ENCODE measurements at places on chromosomes 6 and 20.

GRCh38 chr6:44126320-44127149, 717 bp downstream of the MRPL14 start:
- DNase-seq, result peak; percentile 64

GRCh38 chr6:38184585-38185080, 365.1 kb downstream of the ZFAND3 start:
- DNase-seq, result peak; percentile 24

GRCh38 chr6:29596381-29596900, 11.5 kb downstream of the OR2H2 start:
- no peak for DNase-seq

DNA sequence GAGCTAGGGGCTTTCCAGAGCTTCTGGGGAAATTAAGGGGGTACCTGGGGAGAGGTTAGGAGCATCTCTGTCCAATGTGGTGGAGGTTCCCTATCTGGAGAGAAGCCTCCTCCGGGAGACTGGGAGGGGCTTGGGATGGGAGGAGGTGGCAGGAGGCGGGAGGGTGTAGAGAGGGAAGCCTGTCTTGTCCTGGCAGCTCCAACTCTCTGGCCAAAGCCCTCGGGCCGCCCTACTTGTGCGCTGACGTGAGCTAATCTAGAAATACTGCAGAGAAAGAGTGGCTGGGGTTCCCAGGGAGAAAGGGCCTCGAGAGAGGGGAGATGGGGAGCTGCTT, 1.6 kb upstream of the SLC32A1 start:
- DNase-seq, result no peak

DNA sequence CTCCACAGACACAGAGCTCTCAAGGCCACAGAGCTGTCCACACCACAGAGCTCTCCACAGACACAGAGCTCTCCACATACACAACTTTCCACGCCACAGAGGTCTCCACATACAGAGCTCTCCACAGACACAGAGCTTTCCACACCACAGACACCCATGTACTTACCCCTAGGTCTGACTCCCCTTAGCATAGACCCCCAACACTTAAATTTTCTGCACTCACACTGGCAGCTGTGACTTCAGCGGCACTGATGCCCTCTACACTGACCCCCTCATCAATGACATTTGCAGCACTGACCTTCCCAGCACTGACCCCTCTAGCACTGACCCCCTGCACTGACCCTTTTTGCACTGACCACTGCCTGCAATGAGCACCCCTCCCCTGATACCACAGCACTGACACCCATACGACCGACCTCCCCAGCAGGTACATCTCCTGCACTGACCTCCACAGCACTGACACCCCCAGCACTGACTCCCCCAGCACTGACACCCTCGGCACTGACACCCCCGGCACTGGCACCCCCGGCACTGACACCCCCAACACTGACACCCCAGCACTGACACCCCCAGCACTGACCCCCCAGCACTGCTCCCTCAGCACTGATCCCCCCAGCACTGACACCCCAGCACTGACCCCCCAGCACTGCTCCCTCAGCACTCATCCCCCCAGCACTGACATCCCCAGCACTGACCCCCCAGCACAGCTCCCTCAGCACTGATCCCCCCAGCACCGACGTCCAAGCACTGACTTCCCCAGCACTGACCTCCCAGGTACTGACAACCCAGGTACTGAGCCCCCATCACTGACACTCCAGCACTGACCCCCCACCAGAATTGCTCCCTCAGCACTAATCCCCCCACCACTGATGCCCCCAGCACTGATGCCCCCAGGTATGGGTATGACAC, 56.5 kb downstream of the ERMARD start:
- no peak for DNase-seq

- no peak for DNase-seq
Measured at GRCh38 chr20:60502881-60503280, 544.7 kb downstream of the CDH26 start.

- DNase-seq, result no peak
Measured at GRCh38 chr6:126176282-126176681, 163.6 kb upstream of the CENPW start.

DNA sequence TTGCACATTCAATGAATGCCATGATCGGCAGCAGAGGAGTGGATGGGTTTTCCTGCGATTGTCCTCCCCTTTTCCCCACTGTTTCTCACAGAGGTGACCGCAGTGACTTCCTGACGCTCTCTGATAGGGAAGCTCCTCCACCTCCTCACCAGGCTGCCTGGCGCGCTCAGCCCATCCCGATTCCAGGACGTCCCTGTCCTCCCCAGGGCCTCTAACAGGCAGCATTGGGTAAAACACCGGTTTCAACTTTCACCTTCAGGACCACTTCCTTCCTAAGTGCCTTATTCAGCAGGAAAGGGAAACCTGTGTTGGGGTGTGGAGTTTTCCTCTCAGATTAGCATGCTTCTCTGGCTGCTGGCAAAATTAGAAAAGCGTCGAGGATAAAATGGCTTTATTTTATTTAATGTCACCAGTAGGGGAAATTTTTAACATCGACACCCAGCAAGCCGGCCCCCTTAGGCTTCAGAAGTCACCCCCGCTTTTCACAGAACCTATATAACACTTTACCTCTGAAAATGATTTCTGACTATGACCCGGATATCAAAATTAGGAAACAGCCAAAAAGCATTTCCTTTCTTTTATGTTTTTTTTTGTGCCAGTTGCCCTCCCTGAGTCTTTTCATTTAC, 570.4 kb upstream of the GJE1 start:
- peak; percentile 38 for DNase-seq

DNA sequence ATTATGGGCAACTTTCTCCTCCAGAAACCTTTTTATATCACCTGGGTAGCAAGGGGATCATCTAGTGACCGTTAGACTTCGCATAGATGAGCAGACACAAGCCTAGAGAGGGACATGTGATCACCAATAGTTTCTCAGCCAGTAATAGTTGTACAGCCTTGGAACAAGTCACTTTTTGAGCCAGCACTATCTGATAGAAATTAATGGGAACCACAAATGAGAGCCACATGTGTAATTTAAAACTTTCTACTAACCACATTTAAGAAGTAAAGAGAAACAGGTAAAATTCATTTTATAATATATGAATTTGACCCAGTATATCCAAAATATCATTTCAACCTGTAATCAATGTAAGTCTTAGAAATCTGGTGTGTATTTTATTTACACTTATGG, 592 bp upstream of the CTNNBL1 start:
- no peak for DNase-seq

GRCh38 chr6:6319952-6320811, at the start of gene F13A1:
TSS of gene F13A1 (minus strand) at chr6:6320662. CDS start at chr6:6318664, 1,998 bp downstream.
- DNase-seq, result no peak

DNA sequence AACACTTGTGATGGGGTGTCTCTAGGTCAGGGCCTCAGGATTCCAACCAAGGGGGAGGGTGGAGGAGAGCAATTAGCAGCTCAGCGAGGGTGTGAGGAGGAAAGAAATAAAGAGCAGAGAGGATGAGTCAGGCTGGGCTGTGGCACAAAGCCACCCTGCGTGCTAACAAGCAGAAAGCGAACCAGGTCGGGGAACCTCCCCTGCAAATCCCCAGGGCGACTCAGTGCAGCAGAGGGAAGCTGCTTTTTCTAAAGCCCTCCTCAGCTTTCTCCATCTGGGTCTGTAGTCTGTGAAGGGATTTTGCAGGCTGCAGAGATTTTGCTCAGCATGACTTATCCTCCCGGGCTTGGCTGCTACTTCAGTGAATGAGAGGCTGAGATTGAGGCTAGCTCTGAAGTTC, 6.6 kb upstream of the SPO11 start:
- no peak for DNase-seq

DNA sequence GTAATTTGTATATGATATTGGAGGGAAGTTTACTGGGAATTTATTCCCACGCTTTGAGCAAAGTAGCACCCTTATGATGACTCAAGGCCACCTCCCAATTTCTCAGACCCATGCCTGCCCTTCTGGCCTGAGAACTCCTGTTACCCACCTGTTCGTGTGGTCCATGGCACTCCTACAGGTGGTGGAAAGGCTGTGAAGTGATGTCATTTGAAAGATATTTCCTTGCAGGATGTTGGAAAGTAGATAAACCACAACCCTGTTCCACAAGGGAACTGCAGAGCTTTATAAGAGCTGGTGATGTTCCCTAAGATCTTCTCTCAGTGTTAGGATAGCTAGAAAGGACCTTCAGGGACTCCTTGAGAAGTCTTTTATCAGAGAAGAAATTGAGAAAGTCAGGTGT, 70.5 kb downstream of the ADGRG6 start:
- no peak for DNase-seq

DNA sequence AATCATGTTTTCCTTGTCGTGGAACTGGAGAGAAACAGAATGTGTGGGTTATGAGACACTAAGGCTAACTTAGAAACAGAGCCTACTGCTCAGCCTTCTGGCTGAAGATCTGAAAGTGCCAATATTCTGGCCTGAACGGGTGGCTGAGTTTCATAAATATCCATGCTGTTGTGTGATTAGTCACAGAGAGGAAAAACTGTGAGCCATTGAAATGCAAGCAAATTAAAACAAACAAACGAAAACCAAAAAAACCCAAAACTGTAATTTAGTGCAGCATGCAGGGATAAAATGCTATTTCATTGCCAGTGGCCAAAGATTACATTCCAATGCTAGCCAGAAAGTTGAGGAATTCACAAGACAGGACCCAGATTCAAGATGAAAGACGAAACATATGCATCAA, 315.1 kb downstream of the UBE3D start:
- DNase-seq, result no peak

GRCh38 chr6:37122861-37123260, 47.1 kb upstream of the PIM1 start:
- no peak for DNase-seq

DNA sequence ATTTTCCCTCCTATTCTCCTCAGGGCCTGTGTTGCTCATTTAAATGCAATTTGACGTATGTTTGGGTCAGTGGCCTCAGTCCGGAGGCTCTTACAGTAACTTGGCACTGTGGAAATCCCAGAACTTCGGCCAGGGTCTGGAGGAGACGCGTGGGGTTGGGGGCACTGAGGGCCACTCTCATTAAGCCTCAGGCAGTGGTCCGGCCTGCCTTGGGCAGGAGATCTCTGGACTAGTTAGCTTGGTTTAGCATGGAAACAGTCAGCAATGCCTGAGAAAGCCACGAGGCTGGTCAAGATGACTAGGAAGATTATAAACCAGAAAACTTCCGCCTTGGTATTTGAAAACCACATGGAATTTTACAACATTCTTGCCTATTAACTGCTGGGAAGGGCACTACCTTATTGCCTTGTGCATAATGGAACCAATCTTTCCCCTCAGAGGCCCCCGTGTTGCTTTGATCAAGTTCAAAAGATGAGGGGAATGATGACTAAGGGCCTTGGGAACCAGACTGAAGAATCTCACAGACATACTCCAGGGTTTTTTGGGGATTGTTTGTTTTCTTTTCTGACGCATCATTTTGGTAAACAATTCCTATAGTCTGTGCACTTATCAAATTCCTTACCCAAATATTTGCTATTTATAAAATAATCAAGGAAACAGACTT, 206.0 kb upstream of the PREP start:
- no peak for DNase-seq

GRCh38 chr6:170461111-170461510, 92.0 kb downstream of the PSMB1 start:
- DNase-seq, result no peak

- DNase-seq, result no peak
Measured at GRCh38 chr6:75403563-75404080, 90.0 kb downstream of the FILIP1 start.

DNA sequence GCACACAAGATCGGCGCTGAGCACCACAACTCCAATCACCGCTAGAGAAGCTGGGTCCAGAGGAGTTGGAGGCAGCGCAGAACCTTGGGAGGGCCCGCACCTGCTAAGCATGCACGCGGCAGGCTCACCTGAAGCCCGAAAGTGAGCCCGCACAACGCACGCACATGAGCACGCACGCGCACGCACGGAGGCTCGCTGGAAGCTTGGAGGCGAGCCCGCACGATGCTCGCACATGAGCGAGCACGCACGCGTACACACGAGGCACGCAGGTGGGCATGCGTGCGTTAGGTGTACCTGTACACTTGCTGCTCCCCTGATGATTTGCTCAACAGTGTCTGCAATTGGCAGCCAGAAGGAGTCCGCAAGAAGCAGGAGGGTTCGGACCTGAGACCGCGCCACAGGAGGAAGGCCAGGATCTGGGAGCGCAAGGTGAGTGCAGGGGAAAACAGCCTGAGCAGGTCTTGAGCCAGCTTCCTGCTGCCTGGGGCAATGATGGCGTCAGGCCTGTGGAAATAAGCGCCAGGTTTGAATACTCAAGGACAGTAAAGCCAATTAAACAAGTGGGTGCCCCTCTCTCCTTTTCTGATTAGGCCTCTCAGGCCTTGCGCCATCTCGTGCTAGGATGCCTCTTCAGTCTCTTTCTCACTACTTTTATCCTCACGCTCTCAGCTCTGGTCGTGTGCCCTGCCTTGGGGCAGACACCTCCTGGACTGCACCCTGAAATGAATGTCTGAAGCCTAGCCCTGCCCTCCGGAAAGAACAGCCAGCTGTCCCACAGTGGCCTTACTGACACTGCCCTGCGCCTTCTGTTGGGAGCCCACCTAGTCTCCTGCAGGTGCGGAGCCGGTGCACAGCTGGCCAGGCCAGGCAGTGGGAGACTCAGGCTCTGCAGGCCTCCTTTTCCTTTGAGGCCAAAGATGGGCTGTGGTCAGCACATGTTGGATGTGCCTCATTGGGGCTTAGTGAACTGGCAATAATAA, 340.4 kb downstream of the CDC5L start:
- no peak for DNase-seq

- no peak for DNase-seq
Measured at GRCh38 chr6:7136859-7137334, 29.1 kb downstream of the RREB1 start.

GRCh38 chr6:42066156-42066675, 15.9 kb downstream of the TAF8 start:
- DNase-seq, result no peak

GRCh38 chr6:21402368-21402767, 191.2 kb upstream of the SOX4 start:
- no peak for DNase-seq

- no peak for DNase-seq
Measured at GRCh38 chr20:22495172-22495571, 89.2 kb downstream of the FOXA2 start.

DNA sequence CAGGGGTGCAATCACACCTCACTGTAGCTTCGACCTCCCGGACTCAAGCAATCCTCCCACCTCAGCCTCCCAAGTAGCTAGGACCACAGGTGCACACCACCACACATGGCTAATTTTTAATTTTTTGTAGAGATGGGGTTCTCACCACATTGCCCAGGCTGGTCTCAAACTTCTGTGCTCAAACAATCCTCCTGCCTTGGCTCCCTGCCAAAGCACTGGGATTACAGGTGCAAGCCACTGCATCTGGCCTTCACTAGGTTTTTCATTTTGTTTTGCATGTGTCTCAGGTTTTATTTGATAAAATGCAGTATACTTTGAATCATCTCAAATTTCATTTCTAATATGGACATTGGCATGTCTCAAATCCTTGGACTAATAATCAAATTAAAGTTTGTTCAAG, 98.7 kb downstream of the SLC16A10 start:
- DNase-seq, result no peak

- no peak for DNase-seq
Measured at GRCh38 chr6:29723666-29724588, 693 bp downstream of the HLA-F start.

GRCh38 chr6:18070486-18070885, 52.0 kb downstream of the NHLRC1 start:
- DNase-seq, result no peak

GRCh38 chr6:155080881-155081845, 86.0 kb downstream of the TIAM2 start:
- DNase-seq, result no peak

- no peak for DNase-seq
Measured at GRCh38 chr20:50376888-50377459, 133.2 kb upstream of the PTPN1 start.

- DNase-seq, result no peak
Measured at GRCh38 chr20:31996996-31997395, 13.2 kb upstream of the CCM2L start.
